Breast epithelium (tissue), 4 donors: ENCODE measurements at places on chromosomes 1 and 21. TPM values are rescaled to one million over a fixed set of nuclear protein-coding genes. Genes with fewer than 3 reads are reported as not detected.

- no peak for DNase-seq
Observed at GRCh38 chr1:155527677-155528076, 34.9 kb downstream of the ASH1L start.

- no peak for DNase-seq
Observed at GRCh38 chr1:42786097-42786496, 1.3 kb downstream of the TMEM269 start.

DNA sequence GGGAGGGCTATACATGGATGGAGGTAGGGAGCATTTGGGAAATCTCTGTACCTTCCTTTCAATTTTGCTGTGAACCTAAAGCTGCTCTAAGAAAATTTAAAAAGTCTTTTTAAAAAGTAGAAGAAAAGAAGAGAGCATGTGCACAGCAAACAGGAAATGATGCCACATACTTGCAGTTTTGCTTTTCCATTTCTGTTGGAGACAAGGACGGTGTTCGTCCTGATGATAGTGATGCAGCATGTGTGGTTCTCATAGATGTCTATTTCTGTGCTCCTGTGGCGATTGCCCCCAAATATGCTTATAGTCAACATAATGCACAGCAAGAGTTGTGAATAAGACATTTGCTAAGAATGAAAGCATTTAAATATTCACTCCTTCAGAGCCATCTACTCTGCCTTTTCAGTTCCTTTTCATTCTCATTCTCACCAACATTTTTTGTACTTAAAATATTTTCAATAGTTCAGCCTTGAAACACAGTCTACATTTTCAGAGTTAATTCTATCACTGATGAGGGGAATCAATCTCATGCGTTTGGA, 66.6 kb downstream of the LRRC8C start:
- no peak for DNase-seq

- DNase-seq = no peak
Observed at GRCh38 chr1:111364690-111365089, 62.8 kb downstream of the OVGP1 start.

The OR13G1 gene
- not detected for total RNA-seq
